ENCODE measurements at places on chromosomes 3 and 15.

- no peak for DNase-seq
Measured at GRCh38 chr15:68431792-68432401, at the start of gene ITGA11. ITGA11 (minus strand) TSS chr15:68432163; CDS start chr15:68432066, 97 bp downstream.

DNA sequence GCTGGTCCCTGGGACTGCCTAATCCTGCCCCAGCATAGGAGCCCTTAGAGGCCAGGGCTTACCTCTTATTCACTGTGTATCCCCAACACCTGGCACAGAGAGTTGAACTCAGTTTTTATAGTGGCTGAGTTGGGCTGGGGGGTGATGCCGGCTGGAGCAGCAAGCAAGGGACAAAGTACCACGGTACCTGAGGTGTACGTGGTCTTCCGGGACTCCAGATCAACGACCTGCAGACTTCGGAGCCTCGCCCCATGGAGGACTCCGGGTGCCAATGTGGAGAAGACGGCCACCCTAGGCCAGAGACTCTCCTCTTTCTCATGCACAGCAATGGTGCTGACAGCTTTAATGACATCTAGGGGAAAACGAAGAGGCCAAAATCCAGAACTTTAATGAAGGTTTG lies 8.1 kb downstream of the WDR73 start:
- DNase-seq = no peak

- DNase-seq = no peak
Measured at GRCh38 chr3:189937302-189938127, 183.2 kb downstream of the P3H2 start.

GRCh38 chr15:35321926-35322325 lies 224.0 kb downstream of the DPH6 start:
- DNase-seq = no peak

DNA sequence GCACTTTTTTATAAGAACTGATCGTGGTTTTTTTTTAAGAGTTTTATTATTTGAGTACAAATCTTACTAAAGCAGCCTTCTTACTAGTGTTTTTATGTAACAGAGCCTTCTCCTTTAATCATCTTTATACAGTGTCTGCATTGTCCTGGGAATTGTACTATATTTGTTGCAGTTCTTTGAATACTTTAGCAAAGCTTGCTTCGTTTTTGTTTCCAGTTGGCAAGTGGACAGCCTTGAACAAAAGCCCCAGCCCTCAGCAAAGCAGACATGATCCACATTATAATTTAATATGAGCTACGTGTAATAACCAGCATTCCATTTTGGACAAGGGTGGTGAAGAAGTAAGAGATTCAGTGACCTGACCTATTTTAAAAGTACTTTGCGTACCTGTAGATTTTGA lies 112.2 kb upstream of the FLNB start:
- DNase-seq = no peak

GRCh38 chr3:88742674-88743507 lies 364.5 kb upstream of the EPHA3 start:
- DNase-seq = no peak

DNA sequence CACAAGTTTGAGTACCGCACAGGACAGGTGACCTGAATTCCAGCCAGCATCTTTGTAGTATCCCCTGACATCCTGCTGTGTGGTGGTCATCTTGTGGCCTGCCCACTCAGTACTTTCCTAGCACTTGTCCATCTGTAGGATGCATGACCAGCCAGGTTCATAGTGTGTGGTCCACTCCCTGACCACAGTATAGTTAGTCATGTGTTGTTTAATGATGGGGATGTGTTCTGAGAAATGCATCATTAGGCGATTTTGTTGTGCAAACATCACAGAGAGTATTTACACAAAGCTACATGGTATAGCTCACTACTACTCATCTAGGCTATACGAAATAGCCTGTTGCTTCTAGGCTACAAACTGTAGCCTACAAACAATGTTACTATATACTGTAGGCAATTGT lies 16.9 kb upstream of the RBPMS2 start:
- no peak for DNase-seq

DNA sequence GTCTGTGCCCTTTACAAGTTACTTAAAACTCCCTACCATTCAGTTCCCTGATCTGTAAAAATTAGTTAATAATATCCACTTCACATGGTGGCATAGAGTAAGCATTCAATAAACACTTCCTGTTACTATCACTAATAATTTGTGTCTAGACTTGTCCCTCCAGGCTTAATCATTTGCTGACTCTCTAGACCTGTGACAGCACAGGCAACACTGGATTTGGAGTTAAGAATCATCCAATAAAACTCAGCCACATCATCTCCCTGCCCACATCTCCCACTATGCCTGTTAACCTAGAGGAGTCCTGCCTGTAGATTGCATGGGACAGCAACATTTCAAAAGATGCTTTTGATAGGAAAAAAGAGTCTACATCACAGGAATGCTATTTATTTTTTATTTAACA lies 564.6 kb downstream of the MFSD1 start:
- DNase-seq = no peak

GRCh38 chr3:140180603-140181002 lies 245.6 kb downstream of the CLSTN2 start:
- no peak for DNase-seq

DNA sequence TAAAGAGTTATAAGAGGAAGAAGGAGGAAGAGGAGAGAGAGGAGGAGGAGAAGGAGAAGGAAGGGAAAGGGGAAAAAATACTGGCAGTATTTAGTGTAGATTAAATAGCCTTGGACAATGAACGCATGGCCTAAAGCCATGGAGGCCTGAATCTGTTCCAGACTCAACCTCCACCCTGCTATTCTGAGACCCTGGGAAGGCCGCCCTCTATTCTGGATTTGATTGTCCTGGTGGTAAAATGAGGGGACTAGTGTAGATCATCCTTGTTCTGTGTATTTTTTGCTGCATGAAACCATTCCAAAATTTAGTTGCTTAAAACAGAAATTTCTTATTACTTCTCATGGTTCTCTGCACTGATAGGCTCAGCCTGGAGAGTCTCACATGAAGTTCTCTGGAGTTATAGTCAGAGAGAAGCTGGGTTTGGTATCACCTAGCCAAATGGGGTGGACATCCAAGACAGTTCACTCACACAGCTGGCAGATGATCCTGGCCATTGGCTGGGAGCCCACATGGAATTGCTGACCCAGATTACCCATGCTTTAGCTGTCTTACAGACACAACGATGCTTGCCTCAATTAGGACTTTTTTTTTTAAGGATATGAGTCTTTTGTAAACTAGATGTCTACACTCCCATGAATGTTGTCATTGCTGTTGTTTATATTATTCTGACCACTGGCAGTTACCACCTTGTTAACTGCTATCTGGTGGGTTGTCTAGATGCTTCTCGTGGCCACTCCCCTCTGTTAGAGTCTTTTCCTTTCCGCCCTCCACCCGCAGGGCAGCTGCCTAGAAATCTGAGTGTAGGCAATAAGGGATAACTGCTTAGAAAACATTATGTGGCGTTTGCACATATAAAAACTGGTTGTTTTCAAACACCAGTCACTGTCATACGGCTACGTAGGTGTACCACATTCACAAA lies 149.9 kb downstream of the SST start:
- no peak for DNase-seq

GRCh38 chr3:11498646-11499045 lies 145.1 kb downstream of the VGLL4 start:
- DNase-seq = no peak

- DNase-seq = no peak
Measured at GRCh38 chr15:59703979-59704796, 15.1 kb upstream of the BNIP2 start.

- no peak for DNase-seq
Measured at GRCh38 chr3:146133441-146133840, 27.5 kb downstream of the PLOD2 start.

DNA sequence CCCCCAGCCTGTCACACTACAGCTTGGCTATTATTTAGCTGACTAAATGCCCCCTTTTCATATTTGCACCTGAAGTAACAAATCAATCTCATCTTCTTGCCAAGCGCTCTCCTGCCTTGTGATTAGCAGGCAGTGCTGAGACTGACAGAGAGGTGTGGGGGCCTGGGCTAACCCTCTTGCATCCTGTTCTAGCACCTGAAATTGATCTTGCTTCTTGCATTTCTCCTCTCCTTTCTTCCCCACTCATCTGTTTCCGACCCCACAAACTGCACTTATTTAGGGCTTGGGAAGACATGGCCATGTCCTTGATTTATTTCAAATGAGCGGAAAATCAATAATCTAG lies 309.0 kb upstream of the PROK2 start:
- no peak for DNase-seq

DNA sequence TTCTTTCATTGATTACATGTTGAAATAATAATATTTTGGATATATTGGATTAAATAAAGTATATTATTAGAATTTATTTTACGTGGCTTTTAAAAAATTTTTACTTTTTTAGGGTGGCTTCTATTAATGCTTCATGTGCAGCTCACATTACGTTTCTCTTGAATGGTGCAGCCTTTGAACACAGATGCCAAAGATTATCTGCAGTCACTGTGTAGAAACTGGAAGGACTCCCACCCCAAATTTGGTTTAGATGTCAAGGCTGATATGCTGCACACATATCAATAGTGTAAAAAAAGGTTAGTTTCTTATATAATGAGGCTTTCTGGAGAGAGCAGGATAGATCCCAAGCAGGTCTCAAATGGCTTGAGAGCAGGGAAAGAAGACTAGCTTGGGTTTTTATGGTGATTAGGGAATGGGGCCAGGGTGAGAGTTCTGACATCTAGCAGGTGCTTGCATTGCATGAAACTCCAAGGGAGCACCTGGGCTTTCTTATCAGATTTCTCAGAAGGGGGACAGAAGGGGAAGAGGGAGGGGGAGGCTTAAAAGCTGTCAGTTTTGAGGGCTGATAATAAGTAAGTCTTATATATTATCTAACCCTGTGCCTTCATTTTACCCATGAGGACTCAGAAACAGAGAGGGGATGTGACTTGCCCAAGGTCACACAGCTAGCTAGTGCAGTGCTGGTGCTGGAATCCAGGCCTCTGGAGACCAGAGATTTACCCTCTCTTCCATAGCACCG lies 89.6 kb downstream of the CHST2 start:
- no peak for DNase-seq

DNA sequence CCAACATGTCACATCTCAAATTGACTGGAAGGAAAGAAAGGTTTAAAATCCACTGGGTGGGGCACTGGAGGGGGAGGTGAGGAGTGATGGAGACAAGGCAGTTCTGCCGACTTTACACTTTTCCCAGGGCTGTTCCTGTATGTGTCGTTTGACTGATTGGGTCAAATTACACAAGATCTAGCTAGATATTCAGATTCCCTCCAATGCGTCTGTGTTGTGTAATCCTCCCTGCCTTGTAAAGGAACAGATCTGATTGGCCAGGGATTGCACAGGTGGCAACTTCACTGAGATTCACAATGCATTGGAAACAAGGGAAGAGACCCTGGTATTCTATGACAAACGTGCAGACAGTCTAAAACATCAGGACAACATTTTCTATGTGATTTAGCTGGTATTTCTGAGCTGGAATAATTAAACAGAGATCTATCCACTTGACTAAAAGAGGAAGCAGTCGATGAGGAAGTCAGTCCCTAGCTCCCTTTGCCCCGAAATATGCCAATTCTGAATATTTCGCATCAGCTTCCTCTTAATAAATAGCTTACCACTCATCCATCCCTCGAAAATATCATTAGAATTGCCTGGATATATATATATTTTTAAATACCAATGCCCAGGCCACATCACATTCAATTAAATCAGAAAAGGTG lies 312.9 kb downstream of the RORA start:
- no peak for DNase-seq

GRCh38 chr15:62799037-62799436 lies 243.5 kb upstream of the TPM1 start:
- DNase-seq = no peak

DNA sequence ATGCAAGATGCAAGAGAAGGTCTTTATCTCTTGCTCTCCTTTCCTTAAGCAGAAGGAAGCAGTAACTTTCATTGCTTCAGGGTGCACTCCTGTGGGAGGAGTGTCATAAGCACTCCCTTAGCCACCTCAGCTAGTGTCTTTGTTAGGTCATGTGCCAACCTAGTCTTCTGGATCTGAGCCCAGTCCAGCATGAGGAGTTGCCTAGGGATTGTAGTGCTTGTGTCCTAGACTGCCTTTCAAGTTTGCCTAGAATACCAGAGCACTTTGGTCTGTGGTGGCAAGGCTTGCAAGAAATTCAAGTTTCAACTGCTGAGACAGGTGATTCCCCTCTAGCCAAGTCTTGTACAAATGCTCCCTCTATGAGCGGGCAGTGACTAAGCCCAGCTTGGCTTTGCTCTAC lies 633.6 kb downstream of the ZNF385D start:
- DNase-seq = no peak

DNA sequence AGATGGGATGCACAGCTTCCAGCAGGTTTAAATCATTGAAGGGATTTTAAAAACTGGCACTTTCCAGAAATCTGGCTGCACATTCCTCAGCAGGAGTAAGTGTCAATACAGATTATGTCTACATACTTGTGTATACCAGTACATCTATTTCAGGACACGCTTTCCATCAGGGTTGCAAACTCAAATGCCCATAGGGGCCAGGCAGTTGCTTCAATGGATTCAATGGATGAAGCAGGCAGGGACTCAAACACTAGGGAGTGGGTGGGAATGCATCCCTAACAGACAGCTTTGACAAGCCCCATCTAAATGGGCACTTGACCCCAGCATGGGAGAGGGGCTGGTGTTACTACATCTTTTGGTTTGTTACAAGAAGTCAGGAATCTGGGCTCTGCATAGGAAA lies 136.8 kb downstream of the FOXP1 start:
- DNase-seq = no peak

GRCh38 chr3:170149016-170149415 lies 32.5 kb downstream of the PHC3 start:
- DNase-seq = no peak

DNA sequence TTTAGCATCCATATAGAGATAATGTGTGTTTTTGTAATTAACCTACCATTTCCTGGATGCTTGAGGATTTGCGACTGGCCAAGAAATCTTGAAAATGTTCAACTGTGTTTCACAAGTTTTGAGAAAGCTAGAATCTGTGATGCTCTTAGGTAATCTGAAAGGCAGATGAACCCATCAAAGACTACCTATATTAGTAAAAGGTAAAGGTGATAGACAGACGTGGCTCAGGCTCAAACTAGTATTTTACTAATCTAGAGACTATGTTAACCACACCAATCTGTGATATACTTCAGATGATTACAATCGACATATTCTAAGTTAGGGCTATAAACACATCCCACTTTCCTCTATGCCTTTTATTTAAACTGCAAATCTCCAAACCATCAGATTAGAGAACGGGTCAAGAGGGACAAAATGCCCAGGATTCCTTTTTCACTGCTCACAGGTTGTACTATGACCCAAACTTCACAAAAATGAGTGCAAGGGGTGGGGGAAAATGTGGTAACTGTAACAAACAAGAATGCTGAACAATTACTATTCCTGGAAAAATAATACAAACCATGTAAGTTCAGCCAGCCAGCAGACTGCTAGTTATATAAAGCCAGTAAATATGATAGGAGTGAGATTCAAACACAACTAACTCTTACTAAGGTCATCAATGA lies 295.1 kb downstream of the FOXP1 start:
- DNase-seq = no peak

GRCh38 chr3:181030948-181031347 lies 41.4 kb upstream of the DNAJC19 start:
- DNase-seq = no peak

DNA sequence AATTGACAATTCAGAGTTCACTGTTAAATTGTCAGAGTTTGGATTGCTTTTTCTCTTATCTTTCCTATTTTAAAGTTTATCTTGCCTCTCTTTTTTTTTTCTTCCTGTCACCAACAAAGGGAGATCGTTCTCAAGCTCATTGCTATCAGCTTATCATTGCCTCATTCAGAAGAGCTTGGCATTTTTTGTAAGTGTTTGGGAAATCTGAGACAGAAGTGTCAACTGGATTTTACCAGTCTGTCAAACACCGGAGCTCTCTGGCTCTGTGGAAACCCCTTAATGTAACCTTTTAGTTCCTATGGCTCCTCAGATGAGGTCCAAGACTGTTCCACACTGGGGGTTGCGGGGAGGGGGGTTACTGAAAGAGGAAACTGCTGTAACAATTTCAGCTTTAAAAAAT lies 10.6 kb upstream of the TFG start:
- no peak for DNase-seq
